GM13977 (cell line): ENCODE measurements at places on chromosomes 7 and 10.

DNA sequence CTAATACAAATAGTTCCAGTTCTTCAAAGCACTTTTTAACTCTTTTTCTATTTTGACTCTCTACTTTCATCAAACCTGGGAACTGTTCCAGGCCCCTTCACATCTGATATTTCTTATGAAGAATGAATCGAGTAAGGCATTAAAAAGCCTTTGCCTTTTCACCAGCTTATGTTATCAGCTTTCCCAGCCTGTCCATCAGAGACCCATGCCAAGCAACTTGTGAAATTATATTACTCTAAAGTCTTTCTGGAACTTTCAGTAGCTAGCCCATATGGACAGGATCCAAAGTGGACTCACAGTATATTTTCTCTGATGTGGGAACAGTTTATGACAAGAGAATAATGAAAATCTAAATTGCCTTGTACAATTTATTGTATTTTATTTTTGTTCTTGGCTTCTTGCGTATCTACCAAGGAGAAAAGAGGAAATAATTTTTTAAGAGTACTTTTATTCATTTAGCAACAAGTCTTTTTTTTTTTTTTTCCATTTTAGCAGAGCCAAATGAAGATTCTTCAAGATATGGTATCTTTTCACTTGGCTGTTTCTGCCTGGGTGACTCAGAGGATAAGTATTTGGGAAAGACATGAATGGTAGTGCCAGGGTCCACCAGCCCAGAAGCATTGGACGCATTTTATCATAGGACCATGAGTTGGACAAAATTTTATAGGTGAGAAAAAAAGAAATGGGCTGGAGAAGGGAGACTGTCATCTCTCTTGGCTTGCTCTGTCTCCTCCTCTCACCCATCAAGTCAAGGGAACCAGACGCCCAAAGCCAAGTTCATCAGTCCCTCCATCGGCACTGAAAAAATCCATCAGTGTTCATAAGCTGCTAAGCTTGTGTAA is 195.8 kb upstream of the NEBL start:
- no peak for DNase-seq

GRCh38 chr10:58838561-58839208 is 326.0 kb downstream of the BICC1 start:
- no peak for DNase-seq

DNA sequence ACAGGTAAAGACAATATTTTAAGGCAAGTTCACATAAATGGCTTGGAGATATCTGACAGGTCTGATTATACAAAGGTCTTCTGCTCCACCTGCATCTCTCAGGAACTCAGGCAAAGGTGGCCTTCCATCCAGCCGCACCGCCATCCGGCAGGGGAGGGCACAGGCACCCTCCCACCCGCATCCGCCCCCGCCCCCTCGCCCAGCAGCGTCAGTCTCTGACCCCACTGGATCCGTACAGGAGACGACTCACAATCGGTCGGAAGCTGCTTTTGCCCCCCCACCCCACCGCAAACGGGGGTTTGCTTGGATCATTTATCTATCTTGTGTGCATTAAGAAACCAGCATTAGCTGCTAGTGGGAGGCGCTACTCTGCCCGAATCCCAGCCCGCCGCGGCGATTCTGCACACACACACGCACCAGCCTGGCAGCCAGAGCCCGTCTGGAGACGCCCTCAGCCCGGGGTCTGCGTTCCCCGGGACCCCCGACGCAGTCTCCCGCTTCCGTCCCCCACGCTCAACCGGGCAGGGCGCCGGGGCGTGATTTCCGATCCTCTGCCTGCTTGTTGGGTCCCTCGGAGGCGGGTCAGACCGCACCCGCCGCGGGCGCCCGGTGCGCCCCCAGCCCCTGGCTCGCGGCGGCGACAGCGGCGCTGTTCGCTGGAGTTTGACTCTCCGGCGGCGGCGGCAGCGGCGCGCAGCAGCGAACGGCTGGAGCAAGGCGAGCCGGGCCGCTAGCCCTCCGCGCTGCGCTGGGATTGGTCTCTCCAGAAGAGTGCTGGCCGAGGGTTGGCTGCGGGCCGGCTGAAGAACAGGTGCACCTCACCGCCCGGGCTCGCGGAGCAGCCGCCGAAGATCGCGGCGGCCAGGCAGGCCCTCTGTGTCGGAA is 820 bp upstream of the NRG3 start:
- DNase-seq, result peak; percentile 36

DNA sequence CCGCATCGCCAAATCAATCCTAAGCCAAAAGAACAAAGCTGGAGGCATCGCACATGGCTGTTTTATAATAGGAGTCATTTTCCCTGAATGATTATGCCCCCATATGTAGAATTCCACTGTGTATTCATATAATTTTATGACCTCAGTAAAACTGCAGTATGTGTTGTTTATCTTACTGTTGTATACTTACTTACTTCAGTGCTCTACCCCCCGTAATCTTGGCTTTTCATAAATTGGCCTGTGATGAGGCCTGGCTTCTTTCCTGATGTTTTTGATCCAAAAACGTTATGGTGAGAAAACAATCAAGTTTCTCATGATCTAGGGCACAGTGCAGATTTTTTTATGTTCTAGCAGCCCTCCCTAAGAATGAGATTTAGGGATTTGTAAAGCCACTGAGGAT is 306.4 kb upstream of the FZD1 start:
- DNase-seq, result no peak

- no peak for DNase-seq
These were observed 14.1 kb upstream of the NRBF2 start for GRCh38 chr10:63119041-63119440.

GRCh38 chr7:127290801-127291361 is 38.1 kb upstream of the GRM8 start:
- no peak for DNase-seq

DNA sequence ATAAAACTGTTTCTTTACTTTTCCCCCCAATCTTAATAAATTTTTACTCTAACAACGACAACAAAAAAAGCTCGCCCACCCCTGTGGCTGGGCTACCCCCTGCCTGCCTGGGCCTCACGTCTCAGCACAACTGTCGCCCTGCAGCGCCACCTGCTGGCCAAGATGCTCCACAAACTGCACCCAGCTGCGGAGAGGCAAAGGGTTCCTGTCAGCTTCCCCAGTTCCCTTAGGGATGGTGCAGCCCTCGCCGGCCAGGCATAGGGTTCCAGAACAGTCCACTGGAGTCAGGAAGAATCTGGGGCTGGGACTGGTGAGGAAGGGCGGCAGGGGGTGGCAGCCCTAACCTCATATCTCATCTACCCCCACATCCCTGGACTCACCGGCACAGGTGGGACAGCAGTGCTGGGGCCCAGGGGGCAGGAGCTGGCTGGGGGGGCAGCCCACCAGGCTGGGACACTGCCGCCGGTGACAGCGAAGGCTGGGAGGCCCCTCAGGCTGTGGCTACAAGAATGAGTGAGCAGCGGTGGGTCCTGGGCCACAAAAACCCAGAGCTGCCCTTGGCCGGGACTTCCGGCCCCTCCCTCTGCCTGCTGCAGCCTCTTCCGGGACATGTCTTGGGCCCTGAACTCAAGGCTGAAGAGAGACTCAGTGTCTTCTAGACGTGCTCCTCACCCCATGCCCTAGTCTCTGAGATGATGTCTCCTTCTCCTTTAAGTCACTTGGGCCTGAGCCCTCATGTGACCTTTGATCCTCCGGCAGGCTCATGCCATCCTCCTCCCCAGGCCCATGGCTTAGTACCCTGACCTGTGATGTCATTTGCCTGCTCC is 21.2 kb downstream of the ATP6V1F start:
- peak; percentile 94 for DNase-seq

- DNase-seq, result no peak
These were observed 37.0 kb upstream of the RET start for GRCh38 chr10:43039624-43040481.

DNA sequence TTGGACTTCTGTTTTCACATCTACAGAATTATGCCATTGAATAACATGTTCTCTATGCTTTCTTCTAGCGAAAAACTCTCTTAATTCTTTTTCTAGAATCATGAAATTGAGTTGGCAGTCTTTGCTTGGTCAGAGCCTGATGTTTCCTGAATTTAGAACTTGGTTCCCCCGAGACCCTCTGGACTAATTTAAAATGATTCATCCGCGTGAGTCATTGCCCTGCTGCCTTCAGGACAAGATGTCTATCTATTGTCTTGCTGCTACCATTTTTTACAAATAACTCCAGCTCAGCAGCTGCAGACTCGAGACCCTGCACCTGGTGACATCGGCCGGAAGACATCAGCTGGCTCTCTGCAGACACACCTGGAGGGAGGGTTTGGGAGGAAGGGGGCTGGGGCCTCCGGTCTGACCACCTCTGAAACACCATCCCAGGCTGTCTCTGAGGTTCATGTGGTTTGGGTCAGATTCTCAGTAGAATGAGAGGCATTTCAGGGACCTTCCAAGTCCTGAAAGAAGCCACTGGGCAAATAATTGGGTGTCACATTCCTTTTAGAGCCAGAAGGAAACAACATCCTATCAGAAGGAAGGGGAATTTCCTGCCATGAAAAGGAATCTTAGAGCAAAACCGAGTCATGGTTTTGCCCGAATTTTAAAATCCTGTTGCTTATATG is 20.9 kb upstream of the KLF6 start:
- DNase-seq, result no peak

DNA sequence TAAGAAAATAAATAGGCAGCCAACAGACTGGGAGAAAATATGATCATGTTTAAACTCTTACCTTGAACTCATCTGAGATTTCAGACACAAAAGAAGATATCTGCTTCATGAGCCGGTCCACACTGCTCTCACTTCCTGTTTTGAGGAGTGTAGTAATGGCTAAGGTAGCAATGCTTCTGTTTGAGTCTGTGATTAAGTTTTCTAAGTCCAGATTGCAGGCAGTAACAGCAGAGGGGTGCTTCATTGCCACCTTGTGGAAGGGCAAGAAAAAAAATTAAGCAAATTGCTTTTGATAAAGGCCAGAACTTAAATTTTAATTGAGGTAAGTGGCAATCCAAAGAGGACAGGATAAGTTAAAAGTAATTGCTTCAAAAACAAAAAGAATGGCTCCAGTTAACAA is 69.1 kb downstream of the MEST start:
- peak; percentile 70 for DNase-seq

DNA sequence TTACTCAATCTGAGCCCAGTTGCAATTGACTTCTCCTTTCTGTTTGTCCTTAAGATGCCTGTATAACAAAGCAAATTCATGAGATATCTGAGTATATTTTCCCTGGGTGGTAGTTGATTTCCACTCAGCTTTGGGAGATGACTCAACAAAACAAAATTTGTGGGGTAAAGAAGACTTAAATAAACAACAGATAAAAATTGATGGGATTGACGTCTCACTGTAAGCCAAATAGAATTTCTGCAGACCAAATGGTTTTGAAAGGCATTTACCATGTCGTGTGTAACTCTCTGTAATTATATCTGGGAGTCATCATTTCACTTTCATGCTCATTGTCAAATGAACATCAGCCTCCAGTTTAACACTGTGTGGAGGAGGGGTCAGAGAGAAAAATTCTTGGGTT is 255.4 kb upstream of the MYO3A start:
- DNase-seq, result no peak

GRCh38 chr7:35286422-35286821 is 32.5 kb upstream of the TBX20 start:
- no peak for DNase-seq

- DNase-seq, result no peak
These were observed 103.1 kb downstream of the SLC16A9 start for GRCh38 chr10:59606551-59606961.

GRCh38 chr10:70435241-70436085 is 6.0 kb downstream of the NODAL start:
- no peak for DNase-seq

- no peak for DNase-seq
These were observed 90.4 kb downstream of the ABCA13 start for GRCh38 chr7:48261696-48262095.

DNA sequence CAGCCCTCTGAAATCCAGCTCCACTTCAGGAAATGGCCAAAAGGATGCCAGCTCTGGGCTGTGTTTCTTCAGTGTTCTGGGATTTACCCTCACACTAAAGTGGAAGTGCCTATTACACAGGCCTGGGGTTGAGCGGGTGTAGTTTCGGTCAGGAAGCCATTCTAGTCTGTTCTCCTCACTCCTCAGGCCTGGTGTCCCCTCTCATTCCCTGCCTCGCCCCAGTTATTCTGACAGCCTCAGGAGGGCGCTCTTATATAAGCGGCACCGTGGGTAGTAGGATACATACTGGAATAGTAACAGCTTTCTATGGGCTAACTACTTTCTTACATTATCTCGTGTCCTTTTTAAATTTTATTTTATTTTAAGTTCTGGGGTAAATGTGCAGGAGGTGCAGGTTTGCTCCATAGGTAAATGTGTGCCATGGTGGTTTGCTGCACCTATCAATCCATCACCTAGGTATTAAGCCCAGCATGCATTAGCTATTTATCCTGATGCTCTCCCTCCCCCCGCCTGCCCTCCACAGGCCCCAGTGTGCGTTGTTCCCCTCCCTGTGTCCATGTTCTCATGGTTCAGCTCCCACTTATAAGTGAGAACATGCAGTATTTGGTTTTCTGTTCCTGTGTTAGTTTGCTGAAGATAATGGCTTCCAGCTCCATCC is 12.2 kb upstream of the LGI1 start:
- no peak for DNase-seq

GRCh38 chr7:11343818-11344413 is 370.2 kb downstream of the PHF14 start:
- DNase-seq, result peak; percentile 4

GRCh38 chr7:122038904-122039303 is 105.1 kb downstream of the AASS start:
- DNase-seq, result no peak

DNA sequence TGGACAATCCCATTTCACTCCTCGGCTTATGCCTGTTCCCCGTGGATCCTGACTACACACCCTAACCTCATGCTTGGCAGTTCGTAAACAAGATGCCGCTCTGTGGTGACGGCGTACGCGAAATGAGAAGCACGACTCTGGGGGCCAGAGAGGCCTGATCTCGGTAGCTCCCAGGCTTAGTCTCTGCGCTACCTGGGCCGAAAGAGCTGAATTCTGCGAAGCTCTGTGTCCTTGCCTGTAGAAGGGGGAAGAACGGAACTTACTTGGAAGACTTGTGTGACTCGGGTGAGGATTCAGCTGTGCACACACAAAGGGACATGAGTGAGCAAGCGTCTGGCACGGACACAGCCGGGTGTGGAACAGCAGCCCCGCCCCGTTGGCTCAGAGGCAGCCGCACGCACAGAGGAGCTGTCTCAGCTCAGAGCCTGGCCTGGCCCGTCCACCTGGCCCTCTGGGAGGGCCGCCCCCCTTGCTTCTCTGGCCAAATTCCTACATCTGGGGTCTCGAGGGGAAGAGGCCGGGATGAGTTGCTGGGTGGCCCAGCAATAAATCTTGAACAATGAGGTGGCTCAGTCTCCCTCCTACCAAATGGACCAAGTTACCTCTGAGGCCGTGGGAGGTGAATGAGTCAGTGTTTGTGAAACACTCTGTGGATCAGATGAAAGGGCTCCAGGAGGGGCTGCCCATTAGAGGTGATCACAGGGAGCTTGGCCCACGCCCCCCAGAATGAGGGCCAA is 83.8 kb downstream of the PDGFA start:
- no peak for DNase-seq

GRCh38 chr10:31603235-31604087 is 284.4 kb downstream of the ZEB1 start:
- DNase-seq, result peak; percentile 98

GRCh38 chr7:72278550-72278949 is 133.6 kb downstream of the CALN1 start:
- no peak for DNase-seq
